ENCODE measurements at places on chromosomes 5 and 9. TPM values are rescaled to one million over a fixed set of nuclear protein-coding genes. Genes with fewer than 3 reads are reported as not detected.
A peak's percentile ranks its signal among the peaks of the same experiment; 100 is the strongest.

DNA sequence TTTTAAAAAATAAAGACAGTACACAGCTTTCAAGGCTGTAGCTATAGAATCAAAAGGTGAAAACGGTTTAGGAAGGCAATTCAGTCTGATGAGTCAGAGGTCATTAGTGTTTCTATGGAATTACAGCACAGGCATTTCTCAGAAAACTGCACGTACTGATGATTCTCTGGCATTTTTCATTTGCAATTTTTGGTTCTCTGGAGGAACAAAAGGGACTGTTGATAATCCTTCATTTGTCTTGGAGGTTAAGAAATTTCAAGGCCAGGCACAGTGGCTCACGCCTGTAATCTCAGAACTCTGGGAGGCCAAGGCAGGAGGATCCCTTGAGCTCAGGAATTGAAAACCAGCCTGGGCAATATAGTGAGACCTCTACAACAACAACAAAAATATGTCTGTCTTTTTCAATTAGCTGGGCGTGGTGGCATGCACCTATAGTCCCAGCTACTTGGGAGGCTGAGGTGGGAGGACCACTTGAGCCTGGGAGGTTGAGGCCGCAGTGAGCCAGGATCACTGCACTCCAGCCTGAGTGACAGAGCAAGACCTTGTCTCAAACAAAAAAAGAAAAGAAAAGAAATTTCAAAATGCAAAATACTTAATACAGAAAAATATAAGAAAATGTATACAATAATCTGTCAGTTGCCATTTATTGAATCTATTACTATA, 27.3 kb downstream of the NR6A1 start:
- no peak for DNase-seq

DNA sequence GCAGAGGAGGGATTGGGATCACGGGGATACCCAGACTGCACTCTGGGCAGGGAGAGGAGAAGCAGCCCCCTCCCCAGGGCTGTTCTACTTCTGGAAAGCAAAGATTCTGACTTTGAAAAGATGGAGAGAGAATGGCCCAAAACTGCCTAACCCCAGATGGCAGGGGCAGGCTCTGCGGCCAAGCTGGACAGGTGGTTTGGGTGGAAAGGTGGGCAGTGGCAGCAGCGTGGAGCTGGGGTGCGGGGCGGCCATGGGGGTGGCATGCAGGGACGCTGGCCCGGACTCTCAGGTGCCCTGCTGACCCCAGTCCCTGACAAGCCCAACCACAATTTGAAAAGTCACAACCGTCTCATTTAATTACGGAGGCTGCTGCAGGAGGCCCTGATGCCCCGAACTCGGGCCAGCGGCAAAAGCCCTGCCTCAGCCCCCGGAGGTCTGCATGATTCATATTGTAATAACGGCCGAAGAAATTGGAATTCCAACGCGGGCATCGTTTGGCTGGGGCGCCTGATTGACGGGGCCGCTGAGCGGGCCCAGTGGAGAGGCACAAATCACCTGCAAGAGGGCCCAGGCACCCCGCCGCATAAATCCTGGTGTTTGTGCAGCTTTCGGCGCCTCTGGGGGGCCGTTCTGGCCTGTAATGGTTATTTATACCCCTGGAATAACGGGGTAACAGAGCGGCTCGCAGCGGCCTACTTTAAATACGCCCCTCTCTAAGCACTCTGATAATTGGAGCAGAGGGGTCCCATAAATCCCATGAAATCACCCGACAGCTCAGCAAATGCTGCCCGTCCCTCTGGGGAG, 41.8 kb upstream of the FCN2 start:
- DNase-seq, result no peak

GRCh38 chr5:6319116-6319515, 59.2 kb downstream of the MED10 start:
- DNase-seq, result peak; percentile 31

- peak; percentile 2 for DNase-seq
Measured at GRCh38 chr5:75566710-75567309, 44.4 kb upstream of the ANKDD1B start.

- DNase-seq, result peak; percentile 66
Measured at GRCh38 chr5:77143998-77144836, 57.1 kb upstream of the ZBED3 start.

GRCh38 chr5:61933787-61934626, 372.0 kb upstream of the KIF2A start:
- peak; percentile 19 for DNase-seq

DNA sequence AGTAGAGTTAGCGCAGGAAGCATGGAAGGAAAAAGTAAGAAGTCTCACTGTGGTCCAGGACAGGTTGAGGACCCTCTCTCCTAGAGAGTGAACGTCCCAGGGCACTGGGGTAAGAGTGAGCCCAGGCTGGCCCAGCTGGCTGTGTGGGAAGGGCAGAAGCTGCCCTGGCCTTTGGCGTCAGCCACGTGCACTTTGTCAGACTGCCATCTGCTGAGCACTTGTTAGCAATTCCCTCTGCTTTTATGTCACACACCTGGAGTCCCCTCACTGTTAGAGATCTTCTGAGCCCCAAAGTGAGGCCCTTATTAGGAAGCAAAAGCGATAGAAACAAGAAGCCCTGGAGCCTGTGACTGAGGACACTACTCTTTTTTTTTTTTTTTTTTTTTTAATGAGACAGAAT, 79.1 kb downstream of the UGCG start:
- DNase-seq, result no peak

The GKAP1 gene
- 0.86 TPM for total RNA-seq

The IFNK gene
- total RNA-seq, result not detected

The BAAT gene
- total RNA-seq, result 0.13 TPM

The KCNV2 gene
- not detected for total RNA-seq

The GNA14 gene
- total RNA-seq, result not detected

Data from MG63 (cell line).